ENCODE measurements at places on chromosomes 2 and 18.
A peak's percentile ranks its signal among the peaks of the same experiment; 100 is the strongest.

DNA sequence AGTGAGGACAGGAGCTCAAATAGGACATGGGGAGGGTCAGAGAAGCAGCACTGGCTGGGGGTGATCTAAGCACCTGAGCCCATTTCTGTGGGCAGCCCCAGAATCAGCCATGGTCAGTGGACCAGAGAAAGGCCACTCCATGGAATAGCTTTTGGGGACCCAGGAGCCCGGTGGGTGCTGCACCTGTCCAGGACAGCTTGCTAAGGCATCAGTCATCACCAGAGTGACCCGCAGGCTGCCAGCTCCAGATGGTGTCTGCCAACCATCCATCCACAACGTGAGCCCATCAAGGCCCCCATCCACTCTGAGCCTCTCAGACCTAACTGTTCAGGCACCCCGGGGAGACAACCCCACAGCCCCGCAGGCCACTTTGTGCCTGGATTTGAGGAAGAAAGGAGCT, 23.6 kb upstream of the COL6A3 start:
- DNase-seq = no peak

- DNase-seq = no peak
These were observed 59.5 kb downstream of the MERTK start for GRCh38 chr2:111957872-111958354.

GRCh38 chr18:2920027-2920426, 73.2 kb downstream of the EMILIN2 start:
- no peak for DNase-seq

- no peak for DNase-seq
These were observed 2.0 kb upstream of the GAD1 start for GRCh38 chr2:170814533-170815230.

GRCh38 chr2:231662028-231662810, 46.1 kb upstream of the PTMA start:
- peak; percentile 86 for DNase-seq

- no peak for DNase-seq
These were observed 153.1 kb upstream of the ARL4C start for GRCh38 chr2:234649951-234650350.

- DNase-seq = no peak
These were observed 133.0 kb downstream of the PRPF40A start for GRCh38 chr2:152584301-152584700.

DNA sequence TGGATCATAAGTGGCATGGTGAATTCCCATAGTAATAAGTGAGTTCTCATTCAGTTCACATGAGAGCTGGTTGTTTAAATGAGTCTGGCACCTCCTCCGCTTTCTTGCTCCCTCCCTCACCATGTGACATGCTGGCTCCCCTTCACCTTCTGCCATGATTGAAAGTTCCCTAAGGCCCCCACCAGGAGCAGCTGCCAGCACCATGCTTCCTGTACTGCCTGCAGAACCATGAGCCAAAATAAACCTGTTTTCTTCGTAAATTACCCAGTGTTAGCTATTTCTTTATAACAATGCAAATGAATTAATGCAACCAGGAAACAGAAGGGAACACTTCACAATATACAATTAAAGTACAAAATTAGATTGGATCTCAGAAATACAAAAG, 257.0 kb downstream of the MREG start:
- no peak for DNase-seq

DNA sequence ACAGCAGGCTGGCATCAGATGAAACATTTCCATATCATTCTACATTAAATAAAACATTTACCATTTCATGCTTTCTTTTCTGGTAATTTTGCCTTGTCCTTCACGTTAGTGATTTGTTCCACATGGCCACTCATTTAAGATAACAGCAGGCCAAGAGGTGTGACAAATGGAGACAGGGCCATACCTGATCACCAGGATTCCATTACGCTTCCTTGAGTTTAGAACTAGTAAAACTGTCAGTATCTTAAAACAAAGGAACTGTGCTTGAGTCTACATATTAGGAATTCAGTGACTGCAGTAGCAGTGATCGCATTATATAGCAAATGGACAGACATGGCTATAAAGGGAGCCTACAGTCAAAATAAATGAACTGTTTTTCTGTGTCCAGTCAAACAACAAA, 155.1 kb upstream of the FSHR start:
- no peak for DNase-seq

- no peak for DNase-seq
These were observed 57.3 kb upstream of the TMEM182 start for GRCh38 chr2:102704531-102704930.

All from stimulated activated CD8-positive, alpha-beta memory T cell treated with anti-CD3 and anti-CD28 coated beads, Interleukin-15, amount 100 ng/mL, for 1 hour (primary cell).